ENCODE measurements at places on chromosomes 6 and 20.

GRCh38 chr6:138509371-138509770 is 10.1 kb upstream of the NHSL1 start:
- peak; percentile 2 for DNase-seq

- DNase-seq = no peak
These were observed 94.2 kb upstream of the SCP2D1 start for GRCh38 chr20:18719426-18719825.

GRCh38 chr6:31966997-31967925 is 4.7 kb downstream of the DXO start:
- DNase-seq = no peak

DNA sequence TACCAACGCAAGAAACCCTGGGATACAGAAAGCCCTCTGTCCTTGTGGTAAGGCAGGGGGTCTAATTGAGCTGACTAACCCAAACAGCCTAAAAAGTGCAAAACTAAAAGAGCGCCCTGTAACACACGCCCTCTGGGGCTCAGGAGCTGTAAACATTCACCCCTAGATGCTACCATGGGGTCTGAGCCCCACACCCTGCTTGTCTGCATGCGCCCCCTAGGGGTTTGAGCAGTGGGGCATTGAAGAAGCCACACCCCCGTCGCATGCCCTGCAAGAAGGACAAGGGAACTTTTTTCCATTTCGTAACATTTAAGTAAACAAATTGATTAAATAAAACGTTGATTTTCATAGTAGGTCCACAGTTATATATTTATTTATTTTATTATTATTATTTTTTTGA is 616.9 kb upstream of the MAN1A1 start:
- DNase-seq = no peak

- no peak for DNase-seq
These were observed 60.7 kb downstream of the PRND start for GRCh38 chr20:4782378-4782772.

DNA sequence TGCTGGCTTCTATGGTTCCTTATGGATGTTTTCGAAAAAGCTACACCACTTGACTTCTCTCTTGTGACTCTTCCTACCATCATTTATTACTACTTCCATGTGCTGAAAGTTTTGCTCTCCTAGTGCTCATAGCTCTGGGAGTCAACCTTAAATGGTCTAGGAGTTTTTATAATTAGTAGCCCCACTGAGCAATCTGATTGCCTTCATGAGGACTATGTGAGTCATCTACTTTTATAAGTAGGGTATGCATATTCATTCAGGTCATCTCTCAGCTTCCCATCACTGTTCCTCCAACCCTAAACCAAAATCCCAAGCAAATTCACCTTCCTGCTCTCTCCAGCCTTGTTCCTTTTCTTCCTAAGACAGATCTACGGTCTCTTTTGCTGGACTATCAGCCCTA is 17.4 kb upstream of the FAXC start:
- DNase-seq = no peak

DNA sequence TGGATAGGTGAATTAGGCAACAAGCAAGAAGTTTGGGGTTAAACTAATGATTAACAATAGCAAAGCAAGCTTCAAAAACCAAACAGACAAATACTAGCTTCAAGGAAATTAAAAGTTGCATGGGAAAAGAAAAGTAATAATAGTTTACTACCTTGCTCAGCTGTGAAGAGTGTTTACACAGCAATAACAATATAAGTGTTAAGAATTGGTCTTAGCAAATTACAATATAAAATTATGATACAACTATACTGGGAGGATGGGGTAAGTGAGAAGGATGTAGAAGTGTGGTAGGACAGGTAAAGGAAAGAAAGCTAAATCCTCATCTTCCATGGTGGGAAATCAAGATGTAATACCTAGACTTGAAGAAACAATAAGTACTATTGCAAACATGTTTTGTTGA is 137.7 kb upstream of the MAFB start:
- DNase-seq = no peak

- DNase-seq = no peak
These were observed 529.3 kb downstream of the KIF16B start for GRCh38 chr20:16043931-16044330.

DNA sequence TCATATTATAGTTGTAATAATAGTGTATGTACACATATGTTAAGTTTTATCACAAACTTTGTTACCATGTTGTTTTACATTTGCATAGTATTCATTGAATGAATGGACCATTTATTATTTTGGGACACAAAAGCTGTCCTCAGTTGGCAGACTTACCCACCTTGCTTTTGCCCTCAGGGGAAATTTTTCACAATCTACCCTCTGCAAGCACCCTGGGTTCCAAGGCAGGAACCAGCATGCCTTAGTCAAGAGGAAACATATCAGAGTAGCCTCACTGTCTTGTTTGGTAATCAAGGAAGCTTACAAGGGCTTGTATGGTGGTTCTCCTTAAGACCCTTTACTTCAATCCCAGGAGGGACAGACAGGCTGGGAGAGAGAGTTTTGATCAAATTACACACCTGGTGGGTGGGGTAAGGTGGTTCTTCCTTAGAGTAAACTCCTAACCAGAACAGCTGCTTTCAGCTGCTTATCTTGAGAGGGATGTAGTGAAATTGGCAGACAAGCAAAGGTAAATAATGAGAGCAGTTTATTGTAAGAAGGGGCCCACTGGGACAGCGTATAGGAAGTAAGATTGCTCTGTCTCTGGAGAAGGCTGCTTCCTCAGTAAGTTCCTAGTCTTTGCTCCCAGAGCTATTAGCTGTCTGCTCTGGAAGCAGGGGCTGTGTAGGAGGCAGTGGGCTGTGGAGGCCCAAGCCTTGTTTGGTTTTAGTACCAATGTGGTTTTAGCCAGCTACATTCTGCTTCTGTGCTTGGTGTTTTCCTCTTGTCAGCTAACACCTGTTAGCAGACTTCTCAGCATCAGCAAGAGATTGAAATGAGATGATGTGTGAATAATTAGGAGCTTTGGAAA is 31.1 kb downstream of the BRPF3 start:
- no peak for DNase-seq

DNA sequence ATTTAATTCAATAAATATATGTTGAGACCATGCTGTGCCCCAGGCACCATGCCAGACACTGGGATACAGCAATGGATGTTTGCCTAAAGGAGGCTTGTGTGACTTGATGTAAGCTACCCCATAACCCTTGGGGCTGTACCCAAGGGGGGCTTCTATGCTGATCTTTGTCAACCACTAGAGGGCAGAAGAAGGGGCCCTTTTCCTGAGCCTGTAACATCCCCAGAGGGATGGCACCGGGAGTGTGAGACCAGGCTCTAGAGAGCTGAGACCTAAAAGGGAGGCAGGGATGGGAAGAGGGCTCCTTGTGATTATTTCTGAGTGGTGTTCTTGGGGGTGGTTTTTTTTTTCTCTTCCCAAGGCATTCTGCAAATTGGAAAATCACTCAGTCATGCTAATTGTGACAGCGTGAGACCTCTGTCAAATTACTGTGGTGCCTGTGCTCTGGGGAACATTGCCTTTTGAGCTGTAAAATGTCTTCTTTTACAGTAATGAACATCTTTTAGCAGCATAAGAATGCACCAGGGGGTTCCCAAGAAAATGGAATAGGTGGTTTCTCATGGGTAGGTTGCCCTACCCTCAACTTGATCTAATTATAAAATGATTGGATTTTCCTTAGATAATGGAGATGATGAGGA is 138.7 kb upstream of the SLC24A3 start:
- DNase-seq = no peak

- no peak for DNase-seq
These were observed 520.8 kb upstream of the HS3ST5 start for GRCh38 chr6:114863610-114864009.

DNA sequence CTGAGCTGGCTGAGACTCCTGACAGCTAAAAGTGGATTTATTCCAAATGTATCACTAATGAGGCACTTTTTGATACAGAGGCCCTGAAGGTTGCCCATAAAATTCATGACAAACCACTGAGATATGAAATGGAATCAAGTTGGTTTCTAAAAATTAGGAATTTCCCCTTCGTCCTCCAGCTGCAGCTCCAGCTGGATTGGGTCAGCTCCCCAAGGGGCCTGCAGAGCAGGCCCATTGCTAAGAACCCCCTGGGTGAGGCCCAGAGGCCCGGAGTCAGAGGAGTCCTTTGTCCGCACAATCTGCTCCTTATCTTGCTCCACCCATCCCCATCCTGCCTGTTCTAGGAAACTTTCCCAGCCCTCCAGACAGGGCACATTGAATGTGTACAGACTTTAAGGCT is 163.5 kb upstream of the TOP1 start:
- DNase-seq = no peak

GRCh38 chr6:117947234-117947633 is 40.2 kb downstream of the SLC35F1 start:
- no peak for DNase-seq

GRCh38 chr20:32024683-32025295 is 14.6 kb downstream of the CCM2L start:
- no peak for DNase-seq

GRCh38 chr6:41559655-41560427 is 13.7 kb downstream of the FOXP4 start:
- no peak for DNase-seq

DNA sequence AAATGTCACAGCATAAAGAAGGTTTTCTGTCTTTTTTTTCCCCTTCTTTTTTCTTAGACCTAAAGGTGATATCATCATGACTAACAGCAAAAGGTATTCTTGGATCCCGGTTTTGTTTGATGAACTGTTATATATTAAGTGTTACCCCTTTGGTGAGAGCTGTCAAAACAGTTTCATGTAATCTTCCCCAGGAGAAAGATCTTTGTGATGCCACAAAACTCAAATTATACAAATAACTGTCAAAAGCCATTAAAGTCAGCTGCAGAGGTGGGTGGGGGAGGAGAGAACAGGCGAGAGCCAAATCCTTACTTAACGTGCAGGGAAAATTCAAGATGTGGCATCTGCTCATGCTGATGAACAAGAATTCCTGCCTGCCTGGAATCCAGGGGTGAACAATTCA is 258.2 kb downstream of the BMP7 start:
- no peak for DNase-seq
